HL-60 (cell line): ENCODE measurements at places on chromosomes 4 and X.

GRCh38 chr4:108170631-108171338, 2.1 kb upstream of the LEF1 start:
- no peak for DNase-seq

DNA sequence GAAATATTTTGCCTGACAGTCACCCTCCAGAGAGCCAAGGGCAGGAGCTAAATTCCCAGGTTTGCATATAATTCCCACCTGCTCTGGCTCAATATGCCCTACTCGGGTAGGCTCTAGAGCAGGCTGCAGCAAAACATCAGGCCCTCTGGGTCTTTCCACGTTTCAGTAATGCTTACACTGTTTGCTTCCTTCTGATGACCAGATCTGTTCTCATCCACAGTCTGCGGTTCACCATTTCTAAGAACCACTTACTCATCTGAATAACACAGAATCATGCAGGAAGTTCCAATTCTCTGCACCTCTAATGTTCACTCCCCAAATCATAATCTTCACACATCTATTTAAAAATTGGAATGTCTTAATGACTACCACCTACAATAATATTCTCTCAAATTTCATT, 141.4 kb downstream of the PPP3CA start:
- peak; percentile 30 for DNase-seq

DNA sequence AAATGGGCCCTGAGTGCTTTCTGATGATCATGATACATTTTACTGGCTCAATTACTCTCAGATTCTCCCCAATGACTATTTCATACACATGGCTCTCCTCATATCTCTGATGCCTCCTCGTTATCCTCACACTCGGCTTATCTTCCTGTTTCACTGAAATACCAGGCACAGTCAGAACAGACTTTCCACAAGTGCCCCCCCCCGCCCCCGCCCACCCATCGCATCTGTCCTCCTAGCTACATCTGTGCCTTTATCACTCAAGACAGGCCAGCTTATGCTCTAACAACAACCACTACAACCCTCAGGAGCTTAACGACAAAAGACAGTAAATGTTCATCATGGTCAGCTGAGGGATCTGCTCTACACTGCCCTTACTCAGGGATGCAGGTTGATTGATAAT, 610.6 kb upstream of the DIPK2B start:
- no peak for DNase-seq

DNA sequence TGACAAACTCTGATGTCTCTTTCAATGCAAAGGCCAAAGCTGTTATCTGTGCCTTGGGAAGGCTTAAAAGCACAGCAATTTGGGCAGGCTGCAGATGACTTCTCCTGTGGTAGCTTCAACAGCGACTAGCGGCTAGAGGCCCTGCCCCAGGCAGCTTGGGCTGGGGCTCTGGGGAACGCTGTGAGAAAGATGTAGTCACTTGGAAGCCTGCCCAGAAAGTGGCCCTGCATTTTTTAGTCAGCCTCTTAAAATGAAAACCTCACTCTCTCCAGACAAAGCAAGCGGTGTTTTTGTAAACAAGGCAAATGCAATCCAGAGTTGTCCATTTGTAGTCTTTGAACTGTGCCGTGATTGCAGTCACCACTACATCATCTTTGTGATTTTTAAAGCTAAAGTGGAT, 27.5 kb downstream of the PCYT1B start:
- no peak for DNase-seq

- no peak for DNase-seq
These were observed 515.1 kb upstream of the ZFP42 start for GRCh38 chr4:187480146-187481145.

GRCh38 chr4:92241094-92241493, 62.7 kb upstream of the GRID2 start:
- no peak for DNase-seq

GRCh38 chr4:40193016-40193571, 3.7 kb upstream of the RHOH start:
- DNase-seq = no peak

- no peak for DNase-seq
These were observed 629.7 kb downstream of the STIM2 start for GRCh38 chr4:27490315-27490714.

DNA sequence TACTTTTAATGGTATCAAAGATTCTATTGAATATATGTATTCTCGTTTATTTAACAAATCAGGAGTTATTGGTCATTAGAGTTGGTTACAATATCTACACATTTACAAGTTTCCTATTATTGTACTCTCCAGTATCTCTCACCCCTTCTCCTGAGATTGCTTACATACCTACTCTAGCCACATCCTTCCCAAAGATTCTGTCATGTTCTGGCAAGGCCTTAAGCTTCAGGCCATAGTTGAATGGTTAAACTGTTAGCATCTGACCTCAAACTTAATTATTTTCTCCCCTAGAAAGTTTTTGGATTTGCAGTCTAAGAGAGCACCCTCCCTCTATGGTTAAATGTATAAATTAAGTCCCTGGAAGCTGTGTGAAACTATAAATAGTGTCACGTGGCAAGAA, 784.2 kb downstream of the GLUD2 start:
- DNase-seq = no peak

GRCh38 chrX:43448688-43449087, 207.4 kb upstream of the MAOA start:
- DNase-seq = no peak

- DNase-seq = no peak
These were observed 834.2 kb upstream of the GALNTL6 start for GRCh38 chr4:170978990-170979389.

GRCh38 chrX:98924511-98924910, 1485.6 kb downstream of the PCDH19 start:
- no peak for DNase-seq

DNA sequence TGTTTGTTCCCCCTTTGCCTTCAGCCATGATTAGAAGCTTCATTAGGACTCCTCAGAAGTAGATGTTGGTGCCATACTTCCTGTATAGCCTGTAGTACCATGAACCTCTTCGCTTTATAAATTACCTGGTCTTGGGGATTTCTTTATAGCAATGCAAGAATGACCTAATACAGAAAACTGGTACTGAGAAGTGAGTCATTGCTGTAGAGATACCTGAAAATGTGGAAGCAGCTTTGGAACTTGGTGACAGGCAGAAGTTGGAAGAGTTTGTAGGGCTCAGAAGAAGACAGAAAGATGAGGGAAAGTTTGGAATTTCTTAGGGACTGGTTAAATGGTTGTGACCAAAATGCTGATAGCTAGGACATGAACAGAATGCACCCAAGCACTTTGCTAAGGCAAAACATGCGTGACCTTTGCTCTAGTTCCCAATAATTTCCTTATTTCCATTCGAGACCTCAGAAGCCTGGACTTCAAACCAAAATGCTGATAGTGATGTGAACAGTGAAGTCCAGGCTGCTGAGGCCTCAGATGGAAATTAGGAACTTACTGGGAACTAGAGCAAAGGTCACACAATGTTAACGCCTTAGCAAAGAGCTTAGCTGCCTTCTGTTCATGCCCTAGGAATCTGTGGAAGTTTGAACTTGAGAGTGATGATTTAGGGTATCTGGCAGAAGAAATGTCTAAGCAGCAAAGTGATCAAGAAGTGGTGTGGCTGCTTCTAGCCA, 3.0 kb upstream of the USP46 start:
- DNase-seq = no peak

DNA sequence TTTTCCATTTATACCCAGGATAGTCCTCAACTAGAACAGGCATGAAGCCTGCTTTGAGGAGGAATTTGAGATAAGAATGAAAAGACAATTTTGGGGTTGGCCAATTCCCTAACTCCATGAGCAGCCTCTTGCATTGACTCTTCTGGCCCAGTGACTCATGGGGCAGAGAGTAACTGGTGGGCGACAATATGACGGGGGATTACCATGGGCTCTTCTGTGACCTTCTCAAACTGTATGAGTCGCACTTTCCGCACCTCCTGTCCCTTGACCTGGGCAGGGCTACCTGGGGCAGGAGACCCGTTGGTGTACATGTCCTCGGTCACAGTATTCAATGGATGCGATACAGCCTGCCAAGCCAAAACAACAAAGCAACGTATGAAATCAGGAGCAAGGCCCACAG, 13.3 kb downstream of the MPP1 start:
- no peak for DNase-seq

DNA sequence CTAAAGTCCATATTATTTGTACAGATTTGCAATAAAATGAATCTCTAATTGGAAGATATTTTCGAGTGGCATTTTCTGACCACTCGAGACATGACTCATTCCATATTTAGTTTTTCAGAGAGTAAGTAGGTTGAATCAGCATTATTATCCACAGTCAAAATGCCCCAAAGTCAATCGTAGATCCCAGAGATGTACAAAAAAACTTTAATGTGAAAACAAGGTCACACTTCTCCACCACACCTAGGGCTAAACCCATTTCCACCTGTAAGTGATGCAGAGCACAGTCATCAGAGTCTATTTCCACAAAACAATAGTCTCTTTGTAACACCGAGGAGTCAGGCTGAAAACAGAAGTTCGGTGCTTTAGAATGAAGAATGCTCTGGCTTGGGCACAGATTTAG, 117.1 kb upstream of the TENM3 start:
- no peak for DNase-seq

GRCh38 chr4:95293014-95293413, 255.8 kb downstream of the UNC5C start:
- no peak for DNase-seq

DNA sequence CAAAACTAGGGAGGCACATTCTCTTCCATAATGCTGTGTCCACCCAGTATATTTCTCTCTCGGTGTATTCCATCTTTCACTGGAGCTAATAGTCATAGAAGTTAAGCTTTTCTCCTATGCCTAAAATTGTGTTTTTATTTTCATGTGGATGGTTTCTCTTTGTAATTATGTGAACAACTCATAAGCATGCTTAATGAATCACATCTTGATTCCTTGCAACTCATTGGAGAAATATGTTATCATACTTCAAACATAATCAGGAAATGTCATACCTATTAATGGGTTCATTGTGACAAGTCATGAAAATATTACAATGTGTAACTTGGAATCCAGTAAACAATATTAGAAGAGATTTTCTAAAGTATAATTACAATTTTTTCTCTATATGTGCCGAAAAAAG, 186.3 kb downstream of the SLC7A11 start:
- DNase-seq = no peak

DNA sequence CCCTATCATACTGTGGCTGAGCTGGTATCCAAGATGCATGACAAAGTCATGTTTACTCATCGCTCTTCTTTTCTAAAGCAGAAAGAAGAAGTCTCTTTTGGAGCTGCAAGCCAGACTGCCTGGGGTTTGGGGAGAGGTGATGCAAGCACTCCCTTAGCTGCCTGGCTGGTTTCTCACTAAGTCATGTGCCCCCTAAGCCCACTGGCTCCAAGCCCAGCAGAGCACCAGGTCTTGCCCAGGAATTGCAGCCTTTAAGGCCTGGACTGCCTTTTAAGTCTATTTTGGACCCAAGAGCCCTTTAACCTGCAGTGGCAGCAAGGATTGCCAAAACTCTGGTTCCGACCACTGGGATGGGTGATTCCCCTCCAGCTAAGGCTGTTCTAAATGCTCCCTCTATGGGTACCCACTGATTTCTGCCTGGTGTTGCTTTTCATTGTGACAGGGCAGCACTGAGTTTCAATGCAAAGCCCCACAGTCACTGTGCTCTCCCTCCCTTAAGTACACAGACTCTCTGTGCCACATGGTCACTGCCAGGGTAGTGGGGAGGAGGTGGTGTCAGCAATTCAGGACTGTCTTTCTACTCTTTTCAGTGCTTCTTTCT, 548.6 kb downstream of the TLL1 start:
- DNase-seq = no peak

DNA sequence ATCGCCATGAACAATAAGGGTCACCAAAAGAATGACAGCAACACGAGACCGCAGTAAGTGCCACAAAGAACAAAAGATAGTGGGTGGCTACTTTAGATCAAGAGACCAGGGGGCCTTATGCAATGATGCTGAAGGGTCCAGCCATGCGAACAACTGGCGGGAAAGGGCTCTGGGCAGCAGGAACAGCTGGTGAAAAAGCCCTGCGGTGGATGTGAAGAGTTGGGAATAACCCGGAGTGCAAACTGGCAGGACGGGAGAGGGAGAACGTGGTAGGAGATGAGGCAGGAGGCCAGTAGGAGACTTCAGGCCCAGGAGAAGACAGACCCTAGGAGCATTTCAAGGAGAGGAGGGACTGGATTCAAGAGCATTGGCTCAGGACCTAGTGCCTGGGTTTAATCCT, 120.2 kb downstream of the AFAP1 start:
- no peak for DNase-seq

GRCh38 chr4:66885501-66886165, 659.7 kb downstream of the CENPC start:
- DNase-seq = no peak

- no peak for DNase-seq
These were observed 1.2 kb downstream of the UCHL1 start for GRCh38 chr4:41257906-41258305.

DNA sequence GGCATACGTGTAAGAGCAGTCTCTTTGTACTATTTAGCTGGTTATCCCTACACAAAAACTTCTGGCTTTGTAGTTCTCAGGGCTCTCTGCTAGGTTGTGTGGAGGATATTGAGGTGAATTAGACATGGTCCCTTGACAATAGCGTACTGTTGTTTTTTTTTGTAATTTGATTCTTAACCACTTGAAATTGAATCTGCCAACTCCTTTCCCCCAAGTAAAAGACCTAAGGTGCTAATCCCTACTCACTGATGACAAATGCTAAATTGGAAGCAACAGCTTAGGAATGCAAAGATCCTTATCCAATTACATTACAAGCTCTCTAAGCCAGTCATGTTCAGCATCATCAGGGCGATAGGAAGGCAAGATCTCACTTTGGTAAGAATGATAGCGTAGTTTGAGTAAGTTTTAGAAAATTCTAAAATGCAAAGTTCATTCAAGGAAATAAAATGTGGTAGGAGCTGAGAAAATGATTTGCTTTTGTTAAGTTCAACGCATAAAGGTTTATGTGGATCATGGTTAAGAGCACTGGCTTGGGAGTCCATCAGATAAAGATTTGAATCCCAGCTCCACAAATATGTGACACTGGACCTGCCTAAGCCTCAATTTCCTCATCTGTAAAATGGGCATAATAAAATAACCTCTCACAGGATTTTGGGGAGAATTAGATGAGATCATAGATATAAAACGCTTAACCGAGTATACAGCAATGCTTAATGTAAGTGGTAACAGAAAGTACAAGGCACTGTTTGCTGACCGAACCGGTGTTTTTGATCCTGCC, 39.3 kb downstream of the DOCK11 start:
- DNase-seq = no peak

DNA sequence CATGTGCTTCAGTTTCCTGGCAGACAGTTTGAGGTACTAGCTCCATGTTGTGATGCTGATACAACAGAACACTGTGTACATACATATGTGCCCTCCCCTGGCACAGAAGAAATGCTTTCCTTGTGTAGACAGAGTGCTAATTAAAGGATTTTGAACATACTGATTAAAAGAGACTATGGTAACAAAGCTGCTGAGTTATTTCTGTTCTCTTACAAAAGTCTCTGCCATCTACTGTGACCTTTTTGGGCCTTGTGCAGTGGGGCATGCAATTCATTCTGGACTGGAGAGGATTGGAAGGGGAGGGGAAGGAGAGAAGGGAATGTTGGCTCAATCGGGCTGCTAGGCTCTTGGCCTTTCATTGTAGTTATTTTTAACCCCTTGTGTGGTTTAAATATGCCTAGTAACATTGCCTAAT, 6.0 kb downstream of the PDLIM5 start:
- DNase-seq = no peak

GRCh38 chr4:113052379-113052951, 3.0 kb downstream of the ANK2 start:
- DNase-seq = no peak

- no peak for DNase-seq
These were observed 30.0 kb upstream of the PLAC1 start for GRCh38 chrX:134688031-134688823.

- DNase-seq = no peak
These were observed 2.9 kb downstream of the LETM1 start for GRCh38 chr4:1852904-1853623.
